Panc1 (cell line): ENCODE measurements at places on chromosomes 2 and 18.

DNA sequence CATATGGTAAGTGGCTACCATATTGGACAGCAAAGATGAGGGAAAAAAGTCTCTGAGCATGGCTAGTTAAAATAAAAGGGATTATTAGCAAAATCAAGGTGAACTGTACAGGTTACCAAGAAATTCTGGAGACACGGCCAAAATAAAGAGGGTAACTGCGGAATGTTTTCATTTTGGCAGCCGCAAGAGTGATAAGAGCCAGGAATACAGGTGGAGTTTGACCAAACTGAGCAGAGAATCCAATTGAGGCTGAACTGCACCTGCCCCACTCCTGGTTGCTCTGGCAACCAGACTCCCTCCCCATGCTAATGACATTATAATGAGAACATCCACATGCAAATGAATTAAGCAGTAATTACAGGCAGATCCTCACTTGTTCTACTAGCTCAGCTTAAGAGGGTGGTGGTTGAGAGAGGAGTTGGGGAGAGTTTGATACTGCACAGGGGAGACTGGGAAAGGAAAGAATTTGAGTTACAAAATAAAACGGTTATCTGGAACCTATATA, 18.8 kb upstream of the EPHA4 start:
- no peaks in the 10 kb centered on the region for H3K4me1 ChIP-seq
- no peak overlapping the region for H3K4me3 ChIP-seq
- no peak for DNase-seq
- H3K27ac ChIP-seq: no peak overlapping the region
- H3K36me3 ChIP-seq: no peaks in the 10 kb centered on the region

- no peaks in the 10 kb centered on the region for H3K27me3 ChIP-seq
- H3K27ac ChIP-seq: no peak overlapping the region
- no peak for DNase-seq
- H3K4me3 ChIP-seq: no peak overlapping the region
These were observed 79.6 kb upstream of the CREB1 start for GRCh38 chr2:207450186-207450585.

- H3K27ac ChIP-seq: no peak overlapping the region
- DNase-seq: no peak
- no peak overlapping the region for H3K4me3 ChIP-seq
- no peaks in the 10 kb centered on the region for H3K27me3 ChIP-seq
These were observed 64.9 kb downstream of the ACTR2 start for GRCh38 chr2:65292461-65293011.

DNA sequence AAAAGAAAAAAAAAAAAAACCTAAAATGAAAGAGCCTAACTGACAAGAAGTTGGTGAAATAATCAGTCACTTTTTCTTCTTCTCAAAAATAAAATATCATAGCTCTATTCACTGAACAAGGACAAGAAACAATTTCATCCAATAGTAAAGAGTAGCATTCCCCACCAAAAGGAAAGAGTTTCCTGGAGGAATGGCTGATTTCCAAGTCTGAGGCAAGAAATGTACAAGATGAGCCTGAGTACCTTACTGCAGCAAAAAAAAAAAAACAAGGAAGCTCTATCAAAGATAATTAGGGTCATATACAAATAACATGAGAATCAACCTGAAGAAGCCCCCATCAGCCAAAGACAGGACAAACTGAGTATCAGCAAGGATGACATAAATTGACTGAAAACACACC, 11.5 kb downstream of the ROCK1 start:
- H3K36me3 ChIP-seq: no peaks in the 10 kb centered on the region
- H3K27me3 ChIP-seq: no peaks in the 10 kb centered on the region
- DNase-seq: no peak
- no peak overlapping the region for H3K4me3 ChIP-seq
- no peak overlapping the region for H3K27ac ChIP-seq

DNA sequence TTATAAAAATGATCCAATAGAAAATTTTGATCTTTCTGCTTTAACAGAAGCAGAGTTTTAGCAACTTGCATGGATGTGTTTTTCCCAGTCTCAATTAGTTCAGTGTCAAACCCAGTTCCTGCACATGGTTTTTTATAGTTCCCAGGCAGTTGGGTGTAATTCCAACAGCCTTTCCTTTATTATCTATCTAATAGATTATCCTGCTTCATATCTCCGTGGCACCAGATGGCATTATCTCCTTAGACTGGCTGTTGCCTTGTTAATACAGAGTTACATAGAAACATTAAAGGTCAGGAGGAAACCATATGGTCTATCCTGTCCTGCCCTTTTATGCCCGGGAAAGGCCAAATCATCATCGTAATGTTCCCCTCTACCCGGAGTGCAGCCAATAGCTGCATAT, 400.9 kb upstream of the SMIM21 start:
- no peak overlapping the region for H3K4me3 ChIP-seq
- no peaks in the 10 kb centered on the region for H3K36me3 ChIP-seq
- DNase-seq: no peak
- H3K27me3 ChIP-seq: no peaks in the 10 kb centered on the region
- H3K27ac ChIP-seq: no peak overlapping the region
- no peaks in the 10 kb centered on the region for H3K4me1 ChIP-seq

DNA sequence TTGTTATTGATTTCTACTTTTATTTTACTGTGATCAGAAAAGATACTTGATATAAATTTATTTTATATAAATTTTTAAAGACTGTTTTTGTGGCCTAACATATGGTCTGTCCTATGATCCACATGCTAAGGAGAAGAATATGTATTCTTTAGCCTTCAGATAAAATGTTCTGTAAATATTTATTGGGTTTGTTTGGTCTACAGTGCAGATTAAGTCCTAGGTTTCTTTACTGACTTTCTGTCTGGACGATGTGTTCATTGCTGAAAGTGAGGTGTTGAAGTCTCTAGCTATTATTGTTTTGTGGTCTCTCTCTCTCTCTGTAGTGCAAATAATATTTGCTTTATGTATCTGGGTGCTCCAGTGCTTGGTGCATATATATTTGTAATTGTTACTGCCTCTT, 30.1 kb downstream of the OXER1 start:
- H3K27me3 ChIP-seq: no peaks in the 10 kb centered on the region
- H3K36me3 ChIP-seq: no peaks in the 10 kb centered on the region
- no peaks in the 10 kb centered on the region for H3K4me1 ChIP-seq
- no peak overlapping the region for H3K27ac ChIP-seq
- no peak for DNase-seq
- no peak overlapping the region for H3K4me3 ChIP-seq

GRCh38 chr18:7576077-7576476, 9.0 kb downstream of the PTPRM start:
- H3K4me1 ChIP-seq: no peaks in the 10 kb centered on the region
- no peaks in the 10 kb centered on the region for H3K36me3 ChIP-seq
- H3K4me3 ChIP-seq: no peak overlapping the region
- no peak overlapping the region for H3K27ac ChIP-seq
- H3K27me3 ChIP-seq: no peaks in the 10 kb centered on the region
- no peak for DNase-seq

- H3K27ac ChIP-seq: no peak overlapping the region
- no peaks in the 10 kb centered on the region for H3K4me1 ChIP-seq
- DNase-seq: no peak
These were observed 1027.9 kb upstream of the FAM98A start for GRCh38 chr2:34627003-34627402.

DNA sequence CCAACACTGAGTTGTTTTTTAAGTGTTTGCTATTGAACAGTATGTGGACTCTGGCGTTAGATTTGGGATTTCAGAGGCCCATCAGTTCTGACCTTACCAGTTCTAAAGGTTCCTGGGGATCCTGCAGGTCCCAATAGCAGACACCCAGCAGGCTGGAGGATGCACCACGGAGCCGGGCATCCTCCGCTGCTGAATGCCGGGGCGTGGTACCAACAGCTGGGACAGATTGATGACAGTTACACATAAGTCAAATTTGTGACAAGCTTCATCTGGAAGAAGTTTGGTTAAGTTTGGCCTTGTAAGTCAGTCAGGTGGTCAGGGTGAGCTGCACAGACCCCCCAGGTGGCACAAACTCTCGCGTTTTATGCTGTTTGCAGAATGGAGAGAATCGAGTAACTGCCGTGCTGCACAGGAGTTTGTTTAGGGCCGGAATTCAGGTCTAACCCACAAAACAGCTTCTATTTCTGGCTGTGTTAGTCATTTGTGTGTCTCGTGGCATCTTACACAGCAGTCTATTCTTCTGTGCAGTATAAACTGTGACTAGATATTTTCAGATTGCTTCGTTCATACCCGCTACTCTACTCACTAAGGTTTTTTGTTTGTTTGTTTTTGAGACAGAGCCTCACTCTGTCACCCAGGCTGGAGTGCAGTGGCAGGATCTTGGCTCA, 19.2 kb downstream of the CTDP1 start:
- peaks cover 6% of the 10 kb centered on the region; the same call in 1 of the 2 replicates for H3K36me3 ChIP-seq
- H3K27me3 ChIP-seq: no peaks in the 10 kb centered on the region
- H3K4me3 ChIP-seq: no peak overlapping the region
- no peaks in the 10 kb centered on the region for H3K4me1 ChIP-seq
- no peak overlapping the region for H3K27ac ChIP-seq

- no peak overlapping the region for H3K27ac ChIP-seq
- peaks cover 21% of the 10 kb centered on the region for H3K4me1 ChIP-seq
- no peaks in the 10 kb centered on the region for H3K36me3 ChIP-seq
- no peaks in the 10 kb centered on the region for H3K27me3 ChIP-seq
- no peak overlapping the region for H3K4me3 ChIP-seq
These were observed 32.2 kb downstream of the USP34 start for GRCh38 chr2:61438670-61439069.

GRCh38 chr2:42386682-42387081, 25.7 kb upstream of the COX7A2L start:
- no peaks in the 10 kb centered on the region for H3K4me1 ChIP-seq
- H3K27ac ChIP-seq: no peak overlapping the region
- no peaks in the 10 kb centered on the region for H3K27me3 ChIP-seq
- no peak for DNase-seq
- no peak overlapping the region for H3K4me3 ChIP-seq

DNA sequence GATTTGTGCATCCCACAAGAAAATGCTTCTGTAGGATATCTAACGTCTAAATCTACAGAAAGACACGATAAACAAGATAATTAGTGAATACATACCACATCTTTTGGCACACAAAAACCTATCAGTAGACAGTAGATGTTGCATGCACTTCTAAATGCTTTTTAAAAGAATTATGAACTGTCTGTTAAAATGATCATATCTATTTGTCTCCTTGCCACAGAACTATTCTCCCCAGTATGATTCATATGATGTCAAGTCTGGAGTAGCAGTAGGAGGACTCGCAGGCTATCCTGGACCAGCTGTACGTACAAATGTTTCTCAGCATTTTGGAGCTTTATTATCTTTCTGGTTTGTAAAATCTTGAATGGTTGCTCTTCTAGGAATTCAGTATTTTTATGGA, 12.7 kb downstream of the COL3A1 start:
- H3K4me3 ChIP-seq: no peak overlapping the region

DNA sequence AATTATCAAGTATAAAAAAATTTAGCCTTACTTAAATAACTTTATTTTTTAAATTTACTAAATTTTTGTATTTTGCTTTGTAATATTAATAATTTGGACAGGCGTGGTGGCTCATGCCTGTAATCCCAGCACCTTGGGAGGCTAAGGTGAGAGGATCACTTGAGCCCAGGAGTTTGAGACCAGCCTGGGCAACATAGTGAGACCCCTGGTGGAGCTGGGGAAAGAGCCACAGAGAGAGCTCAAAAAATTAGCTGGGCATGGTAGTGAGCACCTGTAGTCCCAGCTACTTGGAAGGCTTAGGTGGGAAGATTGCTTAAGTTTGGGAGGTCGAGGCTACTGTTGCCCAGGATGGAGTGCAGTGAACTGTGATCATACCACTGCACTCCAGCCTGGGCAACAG, 143.5 kb downstream of the B3GNT2 start:
- DNase-seq: no peak
- H3K27me3 ChIP-seq: no peaks in the 10 kb centered on the region
- no peak overlapping the region for H3K4me3 ChIP-seq
- no peaks in the 10 kb centered on the region for H3K36me3 ChIP-seq
- H3K4me1 ChIP-seq: no peaks in the 10 kb centered on the region
- no peak overlapping the region for H3K27ac ChIP-seq

DNA sequence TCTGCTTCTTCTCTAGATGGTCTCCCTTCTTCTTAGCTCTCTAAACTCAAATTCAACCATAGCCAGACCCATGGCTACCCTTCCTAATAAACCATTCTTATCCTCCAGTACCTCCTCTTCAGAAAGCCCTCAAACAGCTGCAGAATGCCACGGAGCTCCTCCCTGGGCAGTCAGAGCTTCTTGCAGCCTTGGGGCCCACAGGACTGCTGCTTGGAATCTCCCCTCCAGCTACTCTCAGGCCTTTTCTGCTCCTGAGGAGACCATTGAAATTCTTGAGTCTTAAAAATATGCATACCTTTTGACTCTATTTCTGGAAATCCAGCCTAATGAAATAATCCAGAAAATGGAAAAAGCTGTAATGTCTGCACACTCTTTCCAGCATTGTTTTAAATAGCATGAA, 30.7 kb downstream of the EFR3B start:
- H3K27me3 ChIP-seq: no peaks in the 10 kb centered on the region
- no peak for DNase-seq
- H3K36me3 ChIP-seq: no peaks in the 10 kb centered on the region
- no peak overlapping the region for H3K4me3 ChIP-seq

DNA sequence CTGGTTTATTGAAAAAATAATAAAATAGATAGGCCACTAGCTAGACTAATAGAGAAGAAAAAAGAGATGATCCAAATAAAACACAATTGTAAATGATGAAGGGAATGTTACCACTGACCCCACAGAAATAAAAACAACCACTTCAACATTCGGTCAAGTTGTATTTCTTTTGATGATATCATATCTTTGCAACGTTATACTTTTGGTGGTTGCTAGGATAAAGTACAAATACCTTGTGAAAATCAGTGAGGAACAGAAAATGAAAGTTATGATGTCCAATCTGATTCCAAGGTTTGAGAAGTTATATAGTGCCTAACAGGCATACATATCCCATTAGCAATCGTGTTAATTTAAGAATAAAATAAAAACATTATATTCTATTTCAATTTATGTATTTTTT, 6.6 kb upstream of the ASNSD1 start:
- H3K27ac ChIP-seq: no peak overlapping the region
- H3K36me3 ChIP-seq: no peaks in the 10 kb centered on the region
- DNase-seq: no peak

DNA sequence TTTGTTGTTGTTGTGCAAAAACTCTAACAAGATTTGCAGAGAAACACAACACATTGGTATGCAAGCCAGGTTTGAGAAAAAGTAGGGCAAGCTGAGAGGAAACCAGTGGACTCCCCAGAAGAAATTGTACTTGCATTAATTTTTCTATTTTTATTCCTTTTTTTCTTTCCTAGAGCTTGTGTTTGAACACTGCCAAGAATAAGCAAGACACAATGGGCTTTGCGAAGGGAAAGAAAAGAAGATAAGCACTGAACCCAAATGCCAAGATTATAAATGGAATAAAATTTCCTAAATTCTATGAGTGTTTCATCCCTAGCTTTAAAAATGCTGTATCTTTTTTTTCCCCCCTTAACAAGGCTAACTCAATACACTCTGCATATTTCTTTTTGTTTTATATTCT, 17.0 kb upstream of the CYTIP start:
- H3K4me1 ChIP-seq: no peaks in the 10 kb centered on the region
- no peak overlapping the region for H3K4me3 ChIP-seq

DNA sequence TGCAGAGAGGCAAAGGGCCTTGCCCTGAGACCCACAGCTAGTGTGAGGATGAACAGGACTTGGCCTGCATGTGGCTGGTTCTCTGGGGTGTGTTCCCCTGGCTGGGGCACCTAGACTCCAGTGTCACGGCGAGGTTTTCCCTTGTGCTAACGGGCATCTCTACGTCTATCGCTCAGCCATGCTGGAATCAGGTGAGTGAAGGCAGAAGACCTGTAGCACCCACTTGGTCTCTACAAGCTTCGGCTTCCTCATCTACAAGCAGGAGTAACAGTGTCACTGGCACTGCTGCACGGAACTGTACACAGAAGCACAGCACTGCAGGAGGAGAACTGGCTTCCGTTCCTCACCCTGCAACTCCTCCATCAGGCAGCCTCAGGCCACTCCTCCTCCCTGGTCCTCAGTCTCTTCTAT, 30.6 kb downstream of the HS1BP3 start:
- H3K27ac ChIP-seq: no peak overlapping the region
- DNase-seq: no peak
- peaks cover 11% of the 10 kb centered on the region for H3K4me1 ChIP-seq
- H3K36me3 ChIP-seq: no peaks in the 10 kb centered on the region; the same call in none of the 2 replicates
- no peak overlapping the region for H3K4me3 ChIP-seq
